ENCODE measurements at places on chromosomes 6 and 20.

- no peak for DNase-seq
These were observed 6.8 kb downstream of the ULBP2 start for GRCh38 chr6:149948616-149949015.

- DNase-seq, result no peak
These were observed 83.0 kb downstream of the WDR27 start for GRCh38 chr6:169618526-169619490.

DNA sequence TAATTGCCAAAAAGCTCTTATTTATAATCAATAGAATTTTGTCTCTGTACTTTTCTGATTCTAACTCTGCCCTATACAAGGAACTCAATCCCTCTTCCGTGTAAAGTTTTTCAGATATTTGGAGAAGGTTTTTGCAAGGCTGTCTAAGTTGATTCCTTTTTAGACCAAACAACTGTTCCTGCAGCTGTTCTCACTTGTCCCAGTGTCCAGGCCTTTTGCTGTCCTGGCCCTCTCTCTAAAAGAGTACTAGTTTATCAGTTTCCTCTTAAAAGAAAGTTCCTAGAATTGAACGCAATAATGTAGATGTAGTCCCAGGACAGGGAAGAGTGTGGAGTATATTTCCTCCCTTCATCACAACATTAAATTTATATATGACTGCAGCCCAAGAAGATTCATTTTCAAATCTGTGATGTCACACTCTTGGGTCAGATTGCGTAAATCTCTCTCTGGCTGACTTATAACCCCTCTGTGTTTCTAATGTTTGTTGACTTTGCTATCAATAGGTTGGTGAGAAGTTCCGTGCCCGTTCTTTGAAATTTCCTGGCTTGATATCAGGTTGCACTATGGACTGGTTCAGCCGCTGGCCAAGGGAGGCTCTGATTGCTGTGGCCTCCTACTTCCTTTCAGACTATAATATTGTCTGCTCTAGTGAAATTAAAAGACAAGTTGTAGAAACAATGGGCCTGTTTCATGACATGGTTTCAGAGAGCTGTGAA lies 139.4 kb upstream of the GLP1R start:
- no peak for DNase-seq

DNA sequence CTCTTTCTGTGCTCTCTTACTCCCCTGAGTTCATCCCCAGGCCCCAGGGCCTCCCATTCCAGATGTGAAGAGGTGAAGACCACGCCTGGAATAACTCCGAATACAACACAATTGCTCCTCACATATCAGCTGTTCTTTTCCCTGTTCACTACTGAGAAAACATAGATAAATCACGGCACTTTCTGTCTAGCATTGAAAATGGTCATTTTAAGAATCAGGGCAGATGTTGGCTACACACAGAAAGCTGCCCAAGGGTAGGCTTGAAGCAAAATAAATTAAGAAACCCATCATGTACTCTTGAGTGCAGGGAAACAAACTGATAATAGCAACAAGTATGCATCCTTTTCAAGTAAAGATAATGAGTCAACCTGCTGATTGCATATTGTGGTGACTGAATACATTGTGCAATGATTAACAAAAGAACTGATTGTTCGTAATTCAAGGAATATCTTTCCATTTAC lies 382.5 kb downstream of the PRKN start:
- DNase-seq, result no peak

DNA sequence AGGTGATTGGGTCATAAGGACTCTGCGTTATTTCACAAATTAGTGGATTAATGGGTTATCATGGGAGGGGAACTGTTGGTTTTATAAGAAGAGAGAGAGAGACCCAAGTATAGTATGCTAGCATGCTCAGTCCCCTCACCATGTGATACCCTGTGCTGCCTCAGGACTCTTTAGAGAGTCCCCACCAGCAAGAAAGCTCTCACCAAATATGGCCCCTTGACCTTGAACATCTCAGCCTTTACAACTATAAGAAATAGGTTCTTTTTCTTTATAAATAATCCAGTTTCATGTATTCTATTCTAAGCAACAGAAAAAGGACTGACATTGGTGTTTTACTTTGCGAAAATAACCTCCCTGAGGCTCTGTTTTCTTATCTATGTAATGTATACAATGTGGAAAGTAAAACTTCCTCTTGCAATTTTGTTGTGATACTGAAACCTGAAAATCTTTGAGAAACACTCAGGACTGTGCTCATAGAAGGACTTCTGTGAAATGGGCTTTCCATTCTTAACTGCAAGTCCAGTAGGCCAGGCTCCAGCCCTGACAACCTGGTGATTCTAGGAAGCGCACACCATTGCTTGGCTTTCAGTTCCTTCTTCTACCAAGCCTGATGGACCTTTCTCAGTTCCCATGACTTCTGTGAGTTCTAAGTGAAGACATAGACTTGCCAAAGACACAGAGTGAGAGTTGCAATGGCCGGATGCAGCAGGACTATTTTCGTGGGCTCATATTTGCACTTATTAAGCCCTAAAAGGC lies 21.9 kb downstream of the SIRPD start:
- DNase-seq, result no peak

GRCh38 chr20:44805335-44805978 lies 4.9 kb downstream of the RIMS4 start:
- DNase-seq, result no peak

- no peak for DNase-seq
These were observed 69.0 kb upstream of the STXBP5 start for GRCh38 chr6:147135211-147135681.

DNA sequence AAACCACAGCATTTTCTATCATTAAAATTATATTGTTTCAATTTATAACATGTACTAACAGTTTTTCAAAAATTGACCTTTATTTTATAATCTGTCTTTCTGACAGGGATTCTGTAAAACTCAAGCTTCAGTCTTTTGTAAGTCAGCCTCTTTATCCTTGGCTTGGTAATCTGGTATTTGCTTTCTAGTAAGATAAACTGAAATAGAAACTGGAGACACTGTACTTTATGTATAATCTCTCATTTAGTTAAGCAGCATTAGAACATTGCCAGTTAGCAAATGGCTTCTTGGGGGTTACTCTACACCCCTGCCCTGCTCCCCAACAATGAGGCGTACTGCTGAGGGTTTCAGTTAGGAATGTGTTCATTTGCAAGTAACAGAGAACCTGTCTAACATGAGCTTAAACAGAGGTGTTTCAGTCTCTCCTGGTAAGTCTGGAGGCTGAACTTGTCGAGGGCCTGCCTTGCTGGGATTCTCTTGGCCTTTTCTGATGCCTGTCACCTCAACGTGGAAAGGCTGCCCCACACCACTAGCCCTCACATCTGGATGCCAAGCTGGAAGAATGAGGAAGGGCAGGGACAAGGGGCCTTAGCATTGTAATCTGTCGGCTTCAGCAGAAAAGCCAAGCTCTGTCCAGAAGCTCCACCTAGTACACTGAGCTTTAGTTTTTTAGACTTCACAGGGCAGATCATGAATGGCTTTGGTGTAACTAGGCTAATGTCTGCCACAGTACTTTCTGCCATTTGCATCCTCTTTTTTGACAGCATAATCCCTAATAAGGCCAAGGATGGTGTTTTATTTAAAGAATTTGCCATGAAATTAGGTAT lies 34.8 kb downstream of the SH3BGRL2 start:
- DNase-seq, result no peak

- DNase-seq, result no peak
These were observed 7.2 kb upstream of the SDCBP2 start for GRCh38 chr20:1335961-1336698.

GRCh38 chr6:15274692-15275387 lies 29.0 kb downstream of the JARID2 start:
- DNase-seq, result no peak

- no peak for DNase-seq
These were observed 39.8 kb upstream of the CENPW start for GRCh38 chr6:126300126-126300525.

DNA sequence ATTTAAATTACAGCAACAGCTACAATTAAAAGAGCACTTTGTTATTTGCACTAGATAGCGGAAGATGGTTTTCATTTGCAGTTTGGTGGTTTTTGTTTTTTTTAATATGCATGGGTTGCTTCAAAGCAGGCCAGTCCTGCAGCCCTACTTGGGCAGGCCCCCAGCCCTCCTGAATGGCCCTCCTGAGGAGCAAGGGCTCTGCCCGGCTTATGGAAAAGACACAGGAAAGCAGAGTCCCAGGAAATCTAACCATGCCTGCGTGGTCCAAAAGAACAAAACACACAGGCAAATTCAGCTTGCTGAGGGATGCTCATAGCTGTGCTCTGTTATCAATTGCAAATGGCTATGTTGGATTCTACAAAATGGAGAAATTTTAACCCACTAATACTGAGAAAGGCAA lies 371.1 kb upstream of the ARID1B start:
- no peak for DNase-seq

DNA sequence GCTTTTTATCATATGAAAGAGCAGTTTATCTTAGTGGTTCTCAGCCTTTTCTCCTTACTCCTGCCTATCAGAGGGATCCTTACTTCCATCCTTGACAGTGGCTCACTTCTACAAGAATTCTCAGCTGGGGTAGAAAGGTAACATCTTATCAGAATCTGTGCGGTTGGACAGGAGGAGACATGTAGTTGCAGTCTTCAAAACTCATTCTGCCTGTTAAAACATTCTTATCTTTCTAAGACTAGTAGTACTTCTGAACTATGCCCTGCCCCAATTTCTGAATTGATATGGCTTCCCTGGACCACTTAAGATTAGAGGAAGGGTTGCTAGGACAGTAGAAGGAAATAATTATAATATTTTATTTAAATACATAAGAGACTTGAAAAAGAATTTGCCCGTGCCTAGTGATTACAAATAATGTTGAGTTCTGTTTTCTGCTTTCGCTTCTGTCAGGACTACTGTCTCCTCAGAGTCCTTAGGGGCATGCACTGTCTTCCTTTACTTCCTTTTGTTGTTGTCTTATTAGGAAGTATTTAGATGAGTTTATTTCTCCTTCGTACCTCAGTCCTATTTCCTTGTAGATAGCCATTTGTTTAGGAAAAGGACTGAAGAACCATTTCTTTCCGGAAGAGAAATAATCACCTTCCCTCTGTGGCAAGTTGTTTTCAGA lies 24.9 kb downstream of the BLTP3A start:
- DNase-seq, result no peak

DNA sequence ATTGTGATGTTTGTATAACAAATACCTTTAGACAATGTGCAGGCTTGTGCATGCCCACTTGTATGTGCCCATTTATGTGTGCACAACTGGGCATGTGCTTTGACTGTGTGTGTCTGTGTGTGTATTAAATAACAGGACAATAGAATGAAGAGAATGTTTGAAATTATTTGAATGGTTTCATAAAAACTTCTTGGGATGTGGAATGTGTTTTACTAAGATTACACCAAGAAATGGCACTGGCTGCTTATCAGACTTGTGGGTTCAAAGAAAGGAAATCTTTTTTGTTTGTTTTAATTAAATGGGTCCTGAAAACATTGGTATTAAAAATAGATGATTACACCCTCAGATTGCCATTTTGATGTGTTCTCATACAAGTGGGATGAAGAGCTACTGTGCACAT lies 191.6 kb upstream of the CCN2 start:
- DNase-seq, result no peak

DNA sequence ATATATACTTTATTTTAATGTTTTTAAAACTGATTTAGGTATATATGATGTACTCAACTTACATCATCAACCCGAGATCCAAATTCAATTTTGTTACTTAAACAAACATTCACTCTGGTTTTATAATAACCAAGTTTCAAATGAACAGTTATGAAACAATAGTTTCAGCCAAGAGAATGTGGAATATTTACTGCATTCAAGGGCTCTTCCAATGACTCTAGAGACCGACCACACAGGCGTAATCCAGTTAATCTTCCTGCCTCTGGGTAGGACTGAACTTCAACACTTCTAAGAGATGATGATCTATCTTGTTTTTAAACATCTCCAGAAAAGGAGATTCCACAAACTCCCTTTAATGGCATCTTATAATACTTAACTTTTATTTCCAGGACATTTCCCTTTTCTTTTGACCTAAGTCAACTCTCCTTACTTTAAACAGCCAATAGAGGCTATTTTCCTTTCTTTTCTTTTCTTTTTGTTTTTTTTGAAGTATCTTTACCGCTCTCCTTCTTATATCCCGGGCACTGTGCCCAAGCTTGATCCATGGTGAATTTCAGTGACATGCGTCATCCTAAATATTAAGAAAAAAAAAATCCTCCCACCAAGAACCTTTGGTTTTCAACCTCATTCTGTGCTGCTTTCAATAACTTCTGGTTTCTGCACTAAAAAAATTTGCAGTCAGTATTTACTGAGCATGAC lies 110.1 kb downstream of the KIF13A start:
- DNase-seq, result no peak

DNA sequence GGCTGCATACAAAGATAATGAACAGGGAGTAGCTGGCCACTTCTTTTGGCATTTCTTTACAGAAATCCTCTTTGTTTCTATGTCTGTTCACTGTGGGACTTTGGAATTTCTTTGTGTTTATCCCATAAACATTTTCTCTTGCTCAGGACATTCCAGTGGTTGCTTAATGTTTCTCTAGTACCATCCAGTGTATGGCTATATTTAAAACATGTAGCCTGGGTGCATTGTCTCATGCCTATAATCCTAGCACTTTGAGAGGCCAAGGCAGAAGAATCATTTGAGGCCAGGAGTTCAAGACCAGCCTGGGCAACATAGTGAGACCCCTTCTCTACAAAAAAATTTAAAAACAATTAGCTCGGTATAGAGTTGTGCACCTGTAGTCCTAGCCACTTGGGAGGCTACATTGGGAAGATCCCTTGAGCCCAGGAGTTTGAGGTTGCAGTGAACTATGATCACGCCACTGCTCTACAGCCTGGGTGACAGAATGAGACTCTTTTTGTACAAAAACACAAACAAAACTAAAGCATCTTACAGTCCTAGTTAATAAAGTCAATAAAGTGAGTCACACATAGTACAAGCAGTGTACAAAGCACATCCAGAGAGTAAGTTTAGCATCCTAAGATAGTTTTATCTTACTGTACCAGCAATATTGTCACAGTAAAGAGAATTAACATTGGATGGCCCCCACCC lies 63.3 kb downstream of the ZFAND3 start:
- no peak for DNase-seq

DNA sequence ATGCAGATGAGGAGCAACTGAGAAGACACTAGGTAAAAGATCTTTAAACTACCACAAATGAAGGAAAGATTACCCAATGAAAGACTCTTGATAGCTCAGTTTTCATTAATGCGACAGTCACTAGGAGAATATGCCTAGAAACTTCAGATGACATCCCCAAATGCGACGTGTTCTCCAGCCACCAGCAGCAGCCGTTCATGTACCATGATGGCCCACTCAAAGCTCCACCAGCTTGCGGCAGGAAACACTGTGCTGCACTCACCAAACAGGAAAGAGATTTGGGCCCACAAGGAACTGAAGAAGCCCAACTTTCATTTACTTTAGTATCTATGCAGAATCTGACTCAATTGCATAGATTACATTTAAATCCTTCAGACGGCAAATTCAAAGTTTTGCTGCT lies 7.5 kb downstream of the DIDO1 start:
- no peak for DNase-seq
